Activated CD4-positive, alpha-beta T cell treated with anti-CD3 and anti-CD28 coated beads for 48 hours (primary cell): ENCODE measurements at places on chromosomes 12 and 14.

DNA sequence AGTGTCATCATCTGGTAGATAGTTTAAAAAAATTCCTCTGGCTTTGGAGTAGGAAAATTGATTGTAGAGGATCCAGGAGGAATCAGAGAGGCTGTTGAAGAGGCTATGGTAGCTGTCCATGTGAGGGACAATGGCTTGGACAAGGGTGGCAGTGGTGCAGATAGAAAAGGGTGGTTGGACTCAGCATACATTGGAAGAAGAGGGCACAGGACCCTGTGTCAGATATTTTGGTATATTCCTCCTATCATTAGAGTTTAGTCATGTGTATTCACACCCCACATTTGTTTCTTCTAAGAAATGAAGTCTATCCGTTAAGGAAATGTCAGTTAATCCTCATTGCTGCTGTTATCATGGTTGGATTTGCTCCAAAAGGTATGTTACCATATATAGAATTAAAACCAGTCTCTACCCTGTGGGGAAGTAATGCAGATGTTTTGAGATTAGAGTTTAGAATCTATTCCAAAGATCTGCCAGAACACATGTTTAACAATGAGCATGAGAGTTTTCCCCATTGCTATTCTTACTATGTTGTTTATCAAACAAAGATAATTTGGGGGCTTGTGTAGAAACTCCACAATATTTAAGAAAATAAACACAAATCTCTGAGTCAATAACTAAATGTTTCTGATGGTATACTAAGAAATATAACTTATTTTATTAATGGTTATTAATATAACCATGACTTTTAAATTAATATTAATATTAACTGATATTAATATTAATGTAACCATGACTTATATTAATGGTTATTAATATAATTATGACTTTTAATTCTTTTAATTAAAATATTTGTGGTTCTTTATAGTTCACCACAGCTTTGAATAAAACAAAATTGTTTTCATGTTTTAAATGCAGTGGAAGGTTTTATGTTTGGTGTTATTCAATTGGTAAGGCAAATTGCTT lies 80.9 kb downstream of the CRADD start:
- no peak for DNase-seq

DNA sequence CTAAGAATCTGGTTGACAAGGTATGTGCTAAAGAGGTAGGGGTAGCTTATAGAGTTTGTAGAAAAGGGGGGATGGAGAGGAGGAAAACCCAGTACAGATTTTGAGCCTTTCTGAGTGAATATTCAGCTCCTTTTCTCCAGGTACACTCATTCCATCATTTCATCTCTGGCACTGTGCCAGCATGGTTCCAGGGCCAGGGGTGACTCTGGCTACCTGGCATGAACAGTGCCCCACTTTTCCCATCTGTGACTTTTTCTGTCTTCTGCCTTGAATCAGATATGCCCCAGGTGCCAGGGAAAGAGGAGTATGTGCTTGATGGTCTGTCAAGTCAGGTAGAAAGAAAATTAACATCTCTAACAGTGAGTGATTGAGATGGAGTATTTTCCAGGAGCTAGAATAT lies 175.7 kb downstream of the CACNA1C start:
- no peak for DNase-seq

DNA sequence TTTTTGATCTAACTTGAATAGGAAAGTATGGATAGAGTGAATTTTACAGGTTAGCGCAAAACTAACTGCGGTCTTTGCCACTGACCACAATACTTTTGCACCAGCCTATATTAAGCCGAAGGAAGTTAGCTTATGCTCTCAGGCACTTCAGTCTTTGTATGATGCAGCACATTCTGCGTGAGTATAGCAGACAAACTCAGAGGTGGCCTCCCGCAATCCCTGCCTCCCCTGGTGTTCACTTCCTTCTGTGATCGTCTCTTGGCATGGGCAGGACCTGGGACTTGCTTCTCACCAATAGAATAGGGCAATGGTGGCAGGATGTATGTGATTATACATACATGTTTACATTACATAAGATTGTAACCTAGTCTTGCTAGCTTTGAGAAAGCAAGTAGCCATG lies 10.3 kb upstream of the SLC6A13 start:
- DNase-seq, result no peak

DNA sequence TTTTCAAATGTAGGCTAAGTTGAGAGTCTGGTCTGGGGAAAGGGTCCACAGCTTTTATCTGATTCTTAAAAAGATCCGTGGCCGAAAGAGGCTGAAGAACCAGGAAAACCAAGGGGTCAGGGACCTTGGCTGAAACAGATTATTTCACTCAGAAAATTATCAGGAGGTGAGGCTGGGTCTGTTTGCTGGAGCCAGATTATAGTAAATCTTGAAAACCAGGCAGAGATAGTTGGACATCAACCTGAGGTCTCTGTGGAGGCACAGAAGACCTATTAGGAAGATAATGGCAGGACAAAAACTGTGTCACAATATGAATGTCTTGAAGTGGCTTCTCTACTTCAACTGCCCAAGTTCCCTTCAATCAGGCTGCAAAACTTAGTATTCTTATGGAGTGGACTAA lies 1.6 kb upstream of the MED21 start:
- no peak for DNase-seq

- no peak for DNase-seq
Observed at GRCh38 chr12:34604227-34604626, 581.9 kb downstream of the ALG10 start.

GRCh38 chr12:113645603-113646002 lies 173.9 kb upstream of the LHX5 start:
- DNase-seq, result no peak
